Eye (tissue), 1 donor: ENCODE measurements at places on chromosomes 4 and X.

DNA sequence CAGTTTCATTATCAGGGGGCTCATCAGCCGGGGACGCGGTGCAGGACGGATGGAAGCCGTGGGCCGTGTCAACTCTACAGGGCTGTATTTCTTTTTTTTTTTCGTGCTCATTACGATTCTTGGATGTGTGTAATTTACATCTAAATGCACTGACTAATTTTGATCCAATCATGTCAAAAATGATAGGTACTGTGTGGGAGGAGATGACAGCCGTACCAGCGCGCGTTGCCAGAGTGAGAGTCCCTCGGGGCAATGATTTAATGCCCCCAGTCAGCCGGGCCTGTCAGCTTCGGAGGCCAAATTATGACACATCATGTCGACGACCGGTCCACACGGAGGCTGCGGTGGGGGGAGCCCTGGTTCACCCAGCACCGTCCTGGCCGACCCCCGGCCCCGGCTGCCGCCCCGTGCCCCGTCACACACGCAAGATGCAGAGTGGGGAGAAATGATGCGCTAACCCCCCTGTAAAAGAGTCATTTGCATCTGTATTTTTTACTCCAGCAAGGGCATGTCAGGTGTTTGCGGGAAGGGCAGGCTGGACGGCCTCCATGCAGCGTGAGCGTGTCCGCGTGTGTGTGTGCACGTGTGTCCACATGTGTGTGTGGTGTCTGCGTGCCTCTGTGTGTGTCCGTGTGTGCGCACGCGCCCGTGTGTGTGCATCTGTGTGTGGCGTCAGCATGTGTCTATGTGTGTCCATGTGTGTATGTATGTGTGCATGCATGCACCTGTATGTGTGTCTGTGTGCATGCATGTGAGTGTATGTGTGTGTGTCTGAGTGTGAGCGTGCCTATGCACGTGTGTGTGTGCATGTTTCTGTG, 74.3 kb upstream of the PPP2R3B start:
- peak; percentile 6 for DNase-seq

- DNase-seq: no peak
Observed at GRCh38 chr4:19301527-19301926, 950.2 kb upstream of the SLIT2 start.

DNA sequence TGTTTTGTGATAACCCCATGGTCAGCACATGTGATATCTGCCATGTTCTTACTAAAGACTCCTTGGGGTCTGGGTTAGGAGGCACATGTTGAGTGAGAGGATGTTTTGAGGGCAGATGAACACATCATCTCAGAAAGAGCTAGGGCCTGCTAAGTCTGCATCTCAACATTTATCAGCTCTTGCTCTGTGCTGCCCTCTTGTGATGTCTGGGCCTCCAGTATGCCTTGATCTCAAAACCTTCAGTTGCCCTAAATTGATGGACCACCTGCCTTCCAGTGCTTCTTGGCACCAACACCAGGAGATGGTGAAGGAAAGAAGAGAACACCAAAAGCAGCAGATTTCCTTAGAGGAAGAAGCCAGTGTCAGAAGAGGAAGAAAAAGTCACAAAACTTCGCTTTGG, 22.5 kb downstream of the MID1 start:
- peak; percentile 55 for DNase-seq

GRCh38 chr4:114998316-114998715, 115.1 kb downstream of the NDST4 start:
- peak; percentile 87 for DNase-seq

DNA sequence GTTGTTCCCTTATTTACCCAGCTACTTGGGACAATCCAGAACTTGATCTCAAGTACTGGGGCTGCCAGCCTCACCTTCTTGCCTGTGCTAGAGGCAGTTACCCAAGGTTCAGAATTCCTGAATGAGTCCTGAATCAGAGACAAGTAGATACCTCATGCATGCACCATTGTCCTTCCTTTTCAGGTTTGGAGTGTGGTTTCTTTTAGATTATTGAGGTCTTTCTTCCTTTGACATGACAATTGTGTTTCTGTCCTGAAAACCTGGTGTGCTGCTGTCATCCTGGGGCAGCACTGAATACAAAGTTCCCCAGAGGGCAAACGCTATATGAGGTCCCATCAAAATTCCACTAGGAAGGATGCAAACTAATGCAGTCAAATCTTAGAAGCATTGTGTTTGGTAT, 3.5 kb downstream of the CXCL2 start:
- no peak for DNase-seq

GRCh38 chrX:70452143-70452733, 7.6 kb downstream of the DLG3 start:
- peak; percentile 84 for DNase-seq
